ENCODE measurements at places on chromosomes 4 and X.

- DNase-seq = no peak
Measured at GRCh38 chrX:107119283-107119682, 661 bp upstream of the RBM41 start.

GRCh38 chr4:52701207-52701606 lies 42.1 kb upstream of the USP46 start:
- no peak for DNase-seq

DNA sequence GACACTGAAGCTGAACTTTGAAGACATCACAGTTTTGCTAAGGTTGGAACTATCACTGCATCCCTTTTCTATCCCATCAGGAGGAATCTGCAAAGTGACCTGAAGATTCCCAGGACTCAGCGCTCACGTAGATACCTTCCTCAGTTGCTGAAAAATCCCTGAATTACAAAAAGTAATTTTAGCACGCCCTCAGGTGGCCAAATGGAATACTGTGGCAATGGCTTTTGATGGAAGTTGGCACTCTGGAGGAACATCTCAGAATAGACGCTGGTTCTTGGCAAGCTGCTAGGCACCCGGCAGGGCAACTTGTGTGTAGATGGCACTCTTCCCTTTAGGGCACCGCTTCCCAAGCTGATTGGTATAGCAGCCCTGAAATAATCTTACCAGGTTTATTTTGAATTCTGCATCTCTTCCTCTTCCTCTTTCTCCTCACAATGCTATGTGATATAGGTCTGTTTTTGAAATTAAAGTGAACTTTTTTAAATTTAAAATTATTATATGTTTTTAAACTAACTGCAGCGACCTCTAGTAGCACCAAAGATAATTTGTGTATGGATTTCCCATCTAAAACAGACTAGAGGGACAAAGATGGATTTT lies 16.3 kb upstream of the ESX1 start:
- DNase-seq = peak; percentile 17

DNA sequence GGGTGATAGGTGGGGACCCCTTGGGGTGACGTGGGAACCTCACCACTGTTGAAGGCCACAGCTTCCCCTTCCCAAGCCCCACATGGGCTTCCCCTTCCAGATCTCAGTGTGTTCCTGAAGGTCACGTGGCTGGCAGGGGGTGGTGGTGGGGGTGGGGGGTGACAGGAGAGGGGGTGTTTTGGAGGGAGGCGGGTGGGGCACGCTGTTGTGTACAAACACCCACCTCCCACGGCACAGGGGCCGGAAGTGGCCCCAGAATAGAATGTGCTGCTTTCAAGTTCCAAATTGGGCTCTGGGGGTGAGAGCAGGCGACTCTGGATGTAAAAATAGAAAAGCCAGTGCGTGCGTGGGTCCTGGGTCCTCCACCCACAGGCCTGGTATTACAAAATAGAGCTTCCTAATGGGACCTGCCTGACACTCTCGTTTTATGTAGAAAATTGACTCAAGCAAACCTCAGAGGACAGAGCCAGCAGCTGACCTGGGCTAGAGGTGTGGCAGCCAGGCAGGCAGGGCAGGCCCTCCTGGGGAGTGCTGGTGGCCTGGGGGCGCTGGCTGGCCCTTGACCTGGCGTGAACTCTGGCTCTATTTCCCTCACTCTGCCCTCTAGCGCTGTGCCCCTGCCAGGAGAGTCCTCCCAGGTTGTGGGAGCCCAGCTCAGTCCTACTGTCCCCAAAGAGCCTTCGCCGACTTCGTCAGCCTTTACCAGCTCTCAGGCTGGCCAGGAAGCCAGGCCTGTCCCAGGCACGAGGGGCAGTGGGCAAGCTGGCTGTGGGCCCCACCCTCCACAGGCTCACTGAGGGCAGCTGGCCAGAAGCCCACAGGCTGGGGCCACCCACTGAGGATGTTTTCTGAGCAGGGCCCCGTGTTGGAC lies 5.4 kb upstream of the SH3BP2 start:
- DNase-seq = no peak

- DNase-seq = no peak
Measured at GRCh38 chrX:120228187-120228908, 22.3 kb upstream of the ZBTB33 start.

- DNase-seq = no peak
Measured at GRCh38 chr4:73028621-73029020, 40.9 kb downstream of the COX18 start.

- peak; percentile 40 for DNase-seq
Measured at GRCh38 chr4:169282429-169283113, 11.8 kb upstream of the SH3RF1 start.

- DNase-seq = no peak
Measured at GRCh38 chrX:2676794-2677675, 14.1 kb upstream of the CD99 start.

DNA sequence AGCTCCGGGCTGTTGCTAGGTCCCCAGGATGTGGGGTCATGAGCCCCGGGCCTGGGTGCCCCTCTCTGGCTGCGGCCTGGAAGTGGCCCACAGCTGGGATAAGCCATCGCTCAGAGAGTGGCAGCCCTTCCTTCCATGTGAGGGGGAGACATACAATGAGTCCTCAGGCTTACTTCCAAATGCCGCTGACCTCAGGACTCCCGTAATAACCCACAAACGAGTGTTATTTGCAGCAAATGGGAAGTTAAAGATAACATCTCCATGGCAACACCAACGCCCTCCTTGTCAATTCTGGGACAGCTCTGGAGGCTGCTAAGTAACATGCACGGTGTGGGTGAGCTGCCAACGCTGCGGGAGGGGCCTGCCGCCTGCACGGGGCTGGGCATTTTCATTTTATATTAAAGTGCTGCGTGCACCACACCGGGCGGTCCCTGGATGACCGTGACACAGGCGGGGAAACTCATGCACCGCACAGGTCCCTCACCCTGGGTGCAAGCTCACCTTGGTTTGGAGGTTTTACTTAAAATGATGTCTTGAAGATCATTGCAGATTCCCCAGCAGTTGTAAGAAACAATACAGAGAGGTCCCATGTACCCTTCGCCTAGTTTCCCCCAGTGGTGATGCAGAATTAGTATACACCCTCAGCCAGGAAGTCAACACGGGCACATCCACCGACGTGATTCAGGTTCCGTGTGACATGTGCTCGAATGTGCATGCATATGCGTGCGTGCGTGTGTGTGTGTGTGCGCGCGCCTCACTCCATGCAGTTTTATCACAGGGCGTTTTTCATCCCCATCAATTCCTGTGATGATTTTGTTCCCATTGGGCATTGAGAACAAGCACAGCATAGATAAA lies 79.4 kb downstream of the ABLIM2 start:
- no peak for DNase-seq

DNA sequence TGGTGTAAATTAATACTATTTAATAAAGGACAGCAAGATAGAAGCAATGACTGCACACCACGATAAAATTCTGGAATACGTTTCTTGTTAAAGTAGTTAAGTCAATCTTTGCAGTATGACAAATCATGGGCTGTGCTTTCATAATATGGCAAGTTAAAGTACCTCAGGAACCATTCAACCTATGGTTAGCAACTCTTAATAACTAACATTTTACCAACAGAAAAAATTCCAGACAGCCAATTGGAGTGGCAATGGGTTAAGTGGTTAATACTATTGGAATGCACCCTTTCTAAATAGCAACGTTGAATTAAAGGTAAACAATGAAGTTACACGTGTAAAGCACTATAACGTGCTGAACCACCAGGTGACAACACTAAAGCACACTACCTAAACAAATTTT lies 72.4 kb upstream of the ZCCHC13 start:
- DNase-seq = no peak

- peak; percentile 32 for DNase-seq
Measured at GRCh38 chr4:147599769-147600168, 17.4 kb upstream of the TMEM184C start.

GRCh38 chr4:26885912-26886274 lies 25.3 kb downstream of the STIM2 start:
- no peak for DNase-seq

DNA sequence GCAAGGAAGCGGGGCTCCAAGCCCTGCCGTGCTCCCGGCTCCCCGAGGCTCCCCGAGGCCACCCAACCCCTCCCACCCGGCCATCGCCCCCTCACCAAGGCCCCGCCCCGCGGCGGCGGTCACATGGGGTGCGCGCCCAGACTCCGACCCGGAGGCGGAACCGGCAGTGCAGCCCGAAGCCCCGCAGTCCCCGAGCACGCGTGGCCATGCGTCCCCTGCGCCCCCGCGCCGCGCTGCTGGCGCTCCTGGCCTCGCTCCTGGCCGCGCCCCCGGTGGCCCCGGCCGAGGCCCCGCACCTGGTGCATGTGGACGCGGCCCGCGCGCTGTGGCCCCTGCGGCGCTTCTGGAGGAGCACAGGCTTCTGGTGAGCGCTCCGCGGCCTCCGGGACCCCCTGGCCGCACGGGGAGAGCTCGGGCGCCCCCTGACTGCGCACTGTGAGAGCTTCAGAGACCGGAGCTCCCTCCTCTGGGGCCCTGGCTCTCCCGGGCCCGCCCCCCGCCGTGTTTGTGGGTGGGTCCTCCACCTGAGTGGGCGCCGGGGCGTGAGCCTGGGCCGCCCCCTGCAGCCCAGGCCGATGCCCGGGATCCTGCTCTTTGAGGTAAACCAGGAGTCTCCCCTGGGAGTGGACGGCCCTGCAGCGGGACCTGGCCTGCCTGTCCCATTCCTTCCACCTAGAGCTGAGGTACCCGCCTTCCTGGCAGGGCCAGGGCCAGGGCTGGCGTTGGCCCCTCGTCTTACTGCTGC lies at the start of gene IDUA:
Gene IDUA, plus strand, starts transcription at position 166 of the 745 bp plus-strand sequence. Its CDS starts 41 bp downstream, at position 207.
- peak; percentile 51 for DNase-seq

DNA sequence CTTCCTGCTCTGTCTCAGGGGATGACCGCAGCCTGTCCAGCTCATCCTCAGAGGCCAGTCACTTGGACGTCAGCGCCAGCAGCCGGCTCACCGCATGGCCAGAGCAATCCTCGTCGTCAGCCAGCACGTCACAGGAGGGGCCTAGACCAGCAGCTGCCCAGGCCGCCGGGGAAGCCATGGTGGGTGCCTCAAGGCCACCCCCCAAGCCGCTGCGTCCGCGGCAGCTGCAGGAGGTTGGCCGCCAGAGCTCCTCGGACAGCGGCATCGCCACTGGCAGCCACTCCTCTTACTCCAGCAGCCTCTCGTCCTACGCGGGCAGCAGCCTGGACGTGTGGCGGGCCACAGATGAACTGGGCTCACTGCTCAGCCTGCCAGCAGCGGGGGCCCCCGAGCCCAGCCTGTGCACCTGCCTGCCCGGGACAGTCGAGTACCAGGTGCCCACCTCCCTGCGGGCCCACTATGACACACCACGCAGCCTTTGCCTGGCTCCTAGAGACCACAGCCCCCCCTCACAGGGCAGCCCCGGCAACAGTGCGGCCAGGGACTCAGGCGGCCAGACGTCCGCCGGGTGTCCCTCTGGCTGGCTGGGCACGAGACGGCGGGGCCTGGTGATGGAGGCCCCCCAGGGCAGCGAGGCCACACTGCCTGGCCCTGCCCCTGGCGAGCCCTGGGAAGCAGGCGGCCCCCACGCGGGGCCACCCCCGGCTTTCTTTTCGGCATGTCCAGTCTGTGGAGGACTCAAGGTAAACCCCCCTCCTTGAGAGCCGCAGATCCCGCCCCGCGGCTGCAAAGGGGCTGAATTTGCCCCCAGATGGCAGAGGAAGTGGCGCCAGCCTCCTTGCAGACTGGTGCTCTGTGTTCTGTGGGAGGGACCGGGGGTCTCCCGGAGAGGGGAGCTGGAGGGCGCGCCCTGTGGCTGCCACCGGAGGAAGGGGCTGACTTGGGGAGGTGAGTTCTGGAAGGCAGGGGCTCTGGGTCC lies 29.9 kb downstream of the DOK7 start:
- DNase-seq = no peak

DNA sequence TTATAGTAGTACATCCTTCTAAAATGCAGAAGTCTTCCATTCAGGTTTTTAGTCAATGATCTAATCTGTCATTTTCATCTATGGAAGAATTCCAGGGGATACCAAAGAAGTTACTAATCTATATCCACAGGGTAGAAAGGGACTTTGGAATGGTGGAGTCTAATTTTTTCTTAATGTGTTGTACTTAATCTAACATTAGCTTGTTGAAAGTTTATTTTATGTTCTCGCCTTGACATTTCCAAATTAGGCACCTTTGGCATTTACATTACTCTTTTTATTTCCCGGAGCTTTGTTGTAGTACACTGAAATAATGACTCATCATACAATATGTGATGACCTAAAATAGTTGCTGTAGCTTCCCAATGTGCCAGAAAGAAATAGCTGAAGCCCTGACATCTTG lies 91.5 kb downstream of the HTR2C start:
- DNase-seq = peak; percentile 48

DNA sequence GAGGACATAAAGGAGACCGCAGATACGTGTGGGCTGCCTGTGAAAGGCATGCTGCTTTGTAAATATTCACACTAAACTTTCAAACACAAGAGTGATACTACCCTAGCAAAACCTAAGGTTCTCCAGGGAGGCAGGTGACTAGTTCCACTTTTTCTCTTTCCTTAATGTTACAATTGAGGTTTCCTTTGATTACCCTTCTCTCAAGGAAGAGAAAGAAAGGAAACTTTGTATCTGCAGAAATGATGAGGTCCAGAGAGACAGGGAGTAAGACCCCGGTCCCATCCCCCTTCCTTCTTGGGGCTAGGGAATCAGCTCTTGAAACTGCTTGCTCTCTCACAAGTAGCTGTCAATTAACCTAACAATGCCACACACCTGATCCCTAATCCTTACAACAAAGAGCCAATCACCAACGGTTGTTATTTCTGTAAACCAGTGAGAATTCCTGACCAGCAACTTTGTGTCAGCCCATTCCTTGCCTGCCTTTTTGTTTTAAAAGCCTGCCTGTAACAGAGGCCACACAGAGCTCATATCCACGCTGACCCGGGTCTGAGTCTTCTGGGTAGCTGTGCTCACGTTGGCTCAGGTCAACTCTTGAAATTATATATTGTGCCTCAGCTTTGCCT lies 754.8 kb upstream of the FRG1 start:
- DNase-seq = no peak

- no peak for DNase-seq
Measured at GRCh38 chr4:145921231-145921630, 17.4 kb downstream of the ZNF827 start.

- DNase-seq = peak; percentile 20
Measured at GRCh38 chrX:48468247-48468671, 1.8 kb downstream of the SLC38A5 start.

DNA sequence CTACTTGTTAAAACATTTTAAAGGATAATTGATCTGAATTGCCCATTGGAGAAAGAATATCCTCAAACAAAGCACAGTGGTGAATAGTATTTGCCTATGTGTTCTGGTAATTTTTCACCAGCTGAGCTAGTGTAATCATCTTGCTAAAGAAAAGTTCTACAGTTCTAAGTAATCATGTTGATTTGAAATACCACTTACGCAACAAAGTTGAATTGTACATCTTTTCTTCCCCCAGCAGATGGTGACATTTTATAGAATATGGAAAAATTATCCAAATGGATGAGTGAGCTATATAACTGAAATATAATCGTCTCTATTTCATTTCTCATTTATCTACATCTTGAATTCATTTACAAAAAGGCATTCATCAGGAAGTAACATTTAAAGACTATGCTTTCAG lies 9.7 kb upstream of the ZNF674 start:
- peak; percentile 45 for DNase-seq

DNA sequence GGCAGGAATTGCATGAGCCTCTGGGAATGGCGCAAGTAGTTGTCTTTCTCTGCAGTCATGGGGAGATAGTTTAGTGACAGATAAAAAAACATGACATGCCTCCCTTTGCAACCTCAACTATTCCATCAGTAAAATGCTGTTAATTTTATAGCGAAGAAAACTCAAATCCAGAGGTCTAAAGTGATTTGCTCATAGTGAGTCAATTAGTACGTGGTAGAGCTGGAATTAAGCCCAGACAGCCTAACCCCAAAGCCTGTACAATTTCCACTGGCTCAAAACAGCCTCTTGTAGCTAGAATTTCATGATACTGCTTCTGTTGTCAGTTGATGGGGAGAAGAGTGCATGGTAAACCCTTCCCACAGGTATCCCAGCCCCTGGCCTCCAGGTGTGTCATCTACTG lies 81.3 kb upstream of the TRPC5 start:
- no peak for DNase-seq

Measured in HCEC 1CT (cell line).